ENCODE measurements at places on chromosomes 7 and 10. TPM values are rescaled to one million over a fixed set of nuclear protein-coding genes. Genes with fewer than 3 reads are reported as not detected.

Gene NFE2L3
- total RNA-seq: 4.9 TPM

Gene IMMP2L
- total RNA-seq: 24.1 TPM

Gene NAT16
- total RNA-seq: not detected

Gene ZNF503
- 5.0 TPM for total RNA-seq

DNA sequence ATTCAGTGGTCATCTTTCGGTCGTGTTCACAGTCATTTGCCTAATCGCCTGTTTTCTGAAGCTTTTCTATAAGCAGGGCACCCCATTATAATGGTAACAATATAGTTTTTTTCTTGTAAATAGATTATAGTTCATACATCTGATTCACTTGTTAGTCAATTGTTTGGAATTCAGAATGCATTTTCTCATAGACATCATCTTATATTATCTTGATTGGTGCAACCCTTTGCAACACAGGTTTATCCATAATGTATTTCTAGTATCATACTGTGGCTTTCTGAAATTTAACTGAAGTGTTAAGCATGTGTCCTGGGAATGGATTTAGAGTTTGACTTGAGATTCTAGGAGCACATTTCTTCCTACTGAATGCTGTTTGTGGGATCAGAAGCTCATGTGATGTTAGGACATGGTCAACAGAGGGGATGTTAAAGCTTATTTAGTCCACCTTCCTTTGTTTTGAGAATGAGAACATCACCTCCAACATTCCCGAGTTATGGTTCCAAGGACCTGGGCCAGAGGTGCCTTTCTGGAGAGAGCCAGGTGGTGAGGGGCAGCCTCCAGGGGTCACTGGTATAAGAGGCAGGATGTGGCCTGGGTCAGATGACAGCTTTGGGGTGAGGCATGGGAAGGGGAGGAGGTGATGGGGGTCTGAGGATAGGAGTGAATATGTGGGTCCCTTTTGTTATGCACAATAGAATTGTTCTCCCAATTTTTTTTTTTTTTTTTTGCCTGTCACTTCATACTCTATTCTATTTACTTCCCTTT, 415.6 kb downstream of the EXOC4 start:
- DNase-seq: no peak
- no peaks in the 10 kb centered on the region for H3K4me1 ChIP-seq
- no peaks in the 10 kb centered on the region for H3K27me3 ChIP-seq
- no peaks in the 10 kb centered on the region for H3K36me3 ChIP-seq

- no peaks in the 10 kb centered on the region for H3K27me3 ChIP-seq
- peaks cover 24% of the 10 kb centered on the region for H3K4me1 ChIP-seq
- no peaks in the 10 kb centered on the region for H3K36me3 ChIP-seq
- no peak overlapping the region for H3K4me3 ChIP-seq
- no peak for DNase-seq
- peak overlapping the region; percentile 24 for H3K27ac ChIP-seq
Measured at GRCh38 chr7:139842401-139843210, 13.5 kb downstream of the TBXAS1 start.

DNA sequence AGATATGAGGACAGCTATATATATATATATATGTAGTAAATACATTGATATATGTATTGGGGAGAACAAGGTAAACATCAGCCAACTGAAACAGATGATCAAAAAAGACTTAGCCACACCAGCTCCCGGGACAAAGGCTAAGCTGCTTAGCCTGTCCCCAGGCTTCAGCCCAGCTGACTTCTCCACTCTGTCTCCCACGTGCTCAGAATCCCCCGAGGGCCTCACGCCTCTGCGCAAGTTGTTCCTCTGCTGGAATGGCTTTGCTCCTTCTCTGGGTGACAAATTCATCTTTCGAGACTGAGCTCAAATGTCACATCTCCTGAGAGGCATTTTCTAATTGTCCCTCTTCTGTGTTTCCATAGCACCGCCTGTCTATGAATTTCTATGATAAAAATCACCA, 8.6 kb upstream of the INSIG1 start:
- no peak overlapping the region for H3K27ac ChIP-seq
- no peak overlapping the region for H3K4me3 ChIP-seq
- H3K27me3 ChIP-seq: peaks cover 10% of the 10 kb centered on the region
- H3K4me1 ChIP-seq: peaks cover 4% of the 10 kb centered on the region

DNA sequence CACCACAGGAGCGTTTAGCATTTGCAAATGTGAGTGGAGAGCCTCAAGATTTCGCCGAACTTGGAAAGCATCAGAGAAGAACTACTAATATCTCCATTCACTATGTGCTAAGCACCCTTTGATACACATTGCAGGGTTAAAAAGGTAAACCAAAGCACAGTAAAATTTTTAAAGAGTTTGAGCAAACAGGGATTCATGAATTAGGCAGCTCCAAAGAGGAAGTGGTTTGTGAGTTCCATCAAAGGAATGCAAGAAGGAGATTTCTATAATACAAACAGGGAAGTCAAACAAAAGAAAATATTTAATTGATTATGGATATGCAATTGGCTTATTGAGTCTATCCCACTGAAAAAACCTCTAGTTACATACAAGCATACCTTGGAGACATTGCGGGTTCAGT, 81.1 kb upstream of the TMEM72 start:
- DNase-seq: no peak
- H3K27me3 ChIP-seq: no peaks in the 10 kb centered on the region
- H3K27ac ChIP-seq: no peak overlapping the region

DNA sequence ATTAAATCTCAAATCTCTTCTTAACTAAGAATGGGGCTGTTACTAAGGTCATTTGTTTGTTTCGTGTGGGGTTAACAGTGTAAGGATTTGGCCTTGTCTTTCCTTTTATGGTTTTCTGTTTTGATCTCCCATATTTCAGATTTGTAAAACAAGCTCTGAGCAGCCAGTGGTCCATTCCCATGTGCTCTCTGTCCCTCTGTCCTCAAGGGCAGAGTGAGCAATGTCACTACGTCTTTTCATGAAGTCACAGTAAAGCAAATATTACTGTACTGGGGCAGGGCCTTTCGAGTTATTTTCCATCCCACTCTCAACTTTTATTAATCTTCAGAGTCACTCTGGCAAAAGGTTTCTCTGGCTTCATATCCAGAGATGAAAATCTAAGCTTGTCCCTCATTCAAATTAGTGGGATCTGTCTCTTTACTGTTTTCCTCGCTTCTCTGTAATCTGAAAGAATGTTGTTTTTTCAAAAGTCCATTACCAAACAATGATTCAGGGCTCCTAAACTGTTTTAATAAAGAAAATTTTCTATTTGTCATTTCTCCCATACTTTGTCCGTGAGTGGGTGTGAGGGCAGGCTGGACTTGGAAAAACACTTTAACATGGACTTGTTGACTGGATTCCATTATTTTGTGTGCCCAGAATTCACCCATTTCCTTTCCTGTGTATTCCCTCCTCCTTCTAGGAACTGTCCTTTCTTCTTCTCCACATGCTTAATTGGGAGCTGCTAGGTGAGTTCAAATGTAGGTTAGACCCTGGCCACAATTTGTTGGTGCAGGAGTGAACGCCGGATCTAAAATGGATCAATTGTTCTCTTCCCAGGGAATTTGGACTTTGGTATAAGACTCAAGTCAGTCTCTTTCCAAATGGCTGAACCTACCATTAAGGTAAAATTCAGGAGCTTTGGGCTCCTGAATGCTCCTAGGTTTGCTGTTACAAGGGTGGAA, 42.1 kb upstream of the NAMPT start:
- peaks cover 7% of the 10 kb centered on the region for H3K4me1 ChIP-seq
- no peaks in the 10 kb centered on the region for H3K36me3 ChIP-seq
- no peak overlapping the region for H3K4me3 ChIP-seq
- H3K27me3 ChIP-seq: no peaks in the 10 kb centered on the region
- H3K27ac ChIP-seq: no peak overlapping the region
- DNase-seq: no peak

GRCh38 chr10:111504376-111504775, 427.5 kb downstream of the ADRA2A start:
- no peaks in the 10 kb centered on the region for H3K4me1 ChIP-seq
- H3K27ac ChIP-seq: no peak overlapping the region
- no peaks in the 10 kb centered on the region for H3K27me3 ChIP-seq
- H3K36me3 ChIP-seq: no peaks in the 10 kb centered on the region
- no peak overlapping the region for H3K4me3 ChIP-seq

DNA sequence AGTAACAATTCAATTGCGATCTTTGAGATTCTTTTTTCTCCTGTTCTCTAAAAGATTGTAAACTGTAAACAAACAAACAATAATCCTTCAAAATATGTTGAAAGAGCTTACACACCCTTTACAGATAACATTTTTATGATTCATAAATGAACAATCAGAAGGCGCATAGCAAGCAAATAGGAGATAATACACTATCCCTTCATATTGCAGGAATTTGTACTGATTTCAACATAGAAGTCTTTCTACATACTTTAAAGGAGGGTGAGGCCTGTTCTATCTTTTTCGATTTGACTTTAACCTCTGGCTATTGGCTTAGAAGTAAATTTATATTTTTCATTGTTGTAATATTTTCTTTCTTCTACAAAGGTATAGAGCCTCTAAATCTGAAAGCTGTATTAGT, 57.2 kb downstream of the TFEC start:
- H3K4me1 ChIP-seq: no peaks in the 10 kb centered on the region
- DNase-seq: no peak
- H3K27ac ChIP-seq: no peak overlapping the region

DNA sequence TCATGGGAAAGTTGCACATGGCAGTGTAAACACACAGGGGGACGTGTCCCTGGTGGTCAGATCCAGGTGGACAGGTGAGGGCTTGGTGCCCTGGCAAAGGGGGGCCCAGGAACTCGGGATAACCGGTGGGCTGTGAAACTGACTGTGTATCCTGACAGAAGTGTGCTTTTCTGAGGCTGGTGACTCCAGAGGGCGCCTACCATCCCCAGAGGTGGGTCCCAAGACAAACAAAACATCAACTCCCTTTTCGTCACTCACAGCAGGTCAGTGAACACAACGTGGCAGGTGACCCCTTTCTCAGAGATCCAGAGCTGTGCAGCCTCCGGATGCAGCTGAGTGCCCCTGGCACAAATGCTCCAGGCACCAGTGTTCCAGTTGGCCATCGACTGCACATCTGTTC, 56.0 kb upstream of the DDC start:
- no peak for DNase-seq
- H3K4me3 ChIP-seq: no peak overlapping the region
- no peaks in the 10 kb centered on the region for H3K27me3 ChIP-seq
- peaks cover 27% of the 10 kb centered on the region for H3K36me3 ChIP-seq

DNA sequence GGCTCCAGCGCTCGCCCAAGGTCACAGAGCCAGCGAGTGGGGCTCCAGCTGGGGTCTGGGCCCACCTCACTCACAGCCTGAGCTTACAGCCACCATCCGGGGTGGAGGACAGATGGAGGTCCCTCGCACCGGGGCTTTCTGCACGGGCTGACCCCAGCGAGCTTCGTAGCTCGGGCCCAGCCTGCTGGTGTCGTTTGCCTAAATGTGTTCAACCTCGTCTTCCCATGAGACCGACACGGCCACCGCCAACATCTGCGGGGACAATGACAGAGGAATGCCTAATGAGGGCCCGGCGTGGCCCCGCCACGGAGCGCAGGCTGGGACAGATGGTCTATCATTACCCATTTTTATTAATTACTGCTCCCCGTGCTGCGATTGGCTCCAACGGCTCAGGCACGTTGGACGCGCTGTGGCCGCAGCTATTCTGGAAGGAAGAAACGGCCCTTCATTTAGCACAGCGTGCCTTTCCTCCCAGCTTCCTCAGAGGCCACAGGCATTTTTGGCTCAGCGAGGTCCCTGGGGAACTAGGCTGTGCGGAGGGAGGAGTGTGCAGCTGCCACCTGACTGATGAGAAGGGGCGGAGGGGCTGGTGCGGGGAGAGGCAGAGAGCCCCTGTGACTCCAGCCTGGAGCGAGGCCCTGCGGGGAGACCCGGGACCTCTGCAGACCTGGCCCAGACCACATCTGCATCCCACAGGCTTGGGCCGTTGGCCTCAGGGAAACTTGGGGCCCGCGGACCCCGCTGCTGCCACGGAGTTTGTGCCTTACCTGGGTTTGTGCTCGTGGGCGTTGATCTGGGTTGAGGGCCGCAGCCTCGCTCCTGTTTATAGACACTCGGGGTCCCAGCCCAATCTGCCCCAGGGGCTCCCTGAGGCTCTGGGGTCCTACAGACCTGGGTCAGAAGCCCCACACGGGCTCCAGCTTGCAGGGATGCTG, 22.9 kb upstream of the ELFN1 start:
- H3K27ac ChIP-seq: no peak overlapping the region
- H3K27me3 ChIP-seq: peaks cover 98% of the 10 kb centered on the region
- no peak for DNase-seq

GRCh38 chr10:129969184-129969910, 5.3 kb upstream of the EBF3 start:
- H3K36me3 ChIP-seq: no peaks in the 10 kb centered on the region
- DNase-seq: peak; percentile 40
- peak overlapping the region; percentile 13 for H3K4me3 ChIP-seq
- H3K27me3 ChIP-seq: peaks cover 100% of the 10 kb centered on the region
- peaks cover 77% of the 10 kb centered on the region for H3K4me1 ChIP-seq

DNA sequence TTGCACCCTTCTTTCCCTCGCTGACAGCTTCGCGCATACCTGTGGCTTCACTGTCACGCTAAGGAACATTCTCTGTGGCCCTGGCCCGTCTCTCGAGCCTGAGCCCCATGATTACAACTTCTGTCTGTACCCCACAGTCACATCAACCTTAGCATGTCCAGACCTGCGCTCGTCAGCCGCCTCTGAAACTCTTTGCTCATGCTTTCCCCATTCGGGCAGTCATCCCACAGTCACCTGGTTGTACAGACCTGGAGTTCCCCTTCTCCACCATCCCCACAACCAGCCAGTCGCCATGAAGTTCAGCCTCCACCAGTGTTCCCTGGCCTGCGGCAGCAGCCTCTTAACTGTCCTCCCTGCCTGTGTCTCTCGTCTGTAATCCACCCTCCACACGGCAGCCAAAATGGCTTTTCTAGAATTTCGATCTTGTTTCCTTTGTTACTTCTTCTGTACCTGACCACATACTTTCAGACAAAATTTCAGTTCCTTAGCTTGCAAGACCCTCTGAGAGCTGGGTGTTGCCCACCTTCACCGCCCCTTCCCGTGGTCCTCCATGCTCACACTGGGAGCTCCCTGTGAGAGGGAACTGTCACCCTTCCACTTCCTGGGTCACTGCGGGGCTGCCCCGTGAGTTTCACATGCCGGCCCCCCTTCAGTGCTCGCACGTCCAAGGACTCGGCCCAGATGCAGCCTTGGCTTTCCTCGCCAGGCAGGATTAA, 229.2 kb downstream of the CELF2 start:
- peaks cover 13% of the 10 kb centered on the region for H3K4me1 ChIP-seq
- no peak for DNase-seq
- no peak overlapping the region for H3K27ac ChIP-seq

DNA sequence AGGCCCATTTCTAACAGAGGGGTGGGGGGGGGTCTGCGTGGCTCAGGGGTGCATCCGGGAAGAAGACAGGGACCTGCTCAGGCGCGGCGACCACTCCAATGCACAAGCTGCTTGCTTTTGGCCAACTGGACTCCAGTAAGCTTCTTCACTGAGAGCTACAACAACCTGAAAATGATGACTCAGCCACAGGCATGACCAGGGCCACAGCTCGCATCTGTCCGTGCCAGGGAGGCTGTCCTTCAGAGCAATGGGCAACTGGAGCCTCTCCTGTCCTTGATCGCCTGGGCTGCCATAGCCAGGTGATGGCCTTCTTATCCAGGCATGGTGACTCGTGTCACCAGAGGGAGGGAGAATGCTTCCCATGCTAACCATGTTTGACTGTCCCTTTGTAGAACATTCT, 81.6 kb upstream of the RNF32 start:
- DNase-seq: no peak
- no peak overlapping the region for H3K27ac ChIP-seq
- no peaks in the 10 kb centered on the region for H3K27me3 ChIP-seq
- no peaks in the 10 kb centered on the region for H3K36me3 ChIP-seq

- no peak overlapping the region for H3K27ac ChIP-seq
- H3K4me1 ChIP-seq: peaks cover 52% of the 10 kb centered on the region
- peaks cover 65% of the 10 kb centered on the region for H3K27me3 ChIP-seq
- peak; percentile 56 for DNase-seq
- H3K4me3 ChIP-seq: no peak overlapping the region
Measured at GRCh38 chr7:97021747-97022490, 2.7 kb downstream of the DLX5 start.

Measured in stomach (tissue), 19 donors.